ENCODE measurements at places on chromosomes 13 and 19. TPM values are rescaled to one million over a fixed set of nuclear protein-coding genes. Genes with fewer than 3 reads are reported as not detected.

The ZNF541 gene
- 0.07 TPM for total RNA-seq

The UBE2L5 gene
- total RNA-seq, result not detected

The ZNF835 gene
- 2.2 TPM for total RNA-seq

The ZNF550 gene
- 6.6 TPM for total RNA-seq

The FUT3 gene
- total RNA-seq, result not detected

The NDUFA3 gene
- 113 TPM for total RNA-seq

The TLE6 gene
- total RNA-seq, result 2.6 TPM

The SSC5D gene
- 0.33 TPM for total RNA-seq

The ZNF730 gene
- total RNA-seq, result 0.51 TPM

The MISP3 gene
- total RNA-seq, result 2.5 TPM

The CEACAM1 gene
- total RNA-seq, result 5.4 TPM

The TRIM13 gene
- 11.6 TPM for total RNA-seq

The RNASEH2B gene
- 48.4 TPM for total RNA-seq

The ZNF616 gene
- 10.5 TPM for total RNA-seq

The LACC1 gene
- 4.4 TPM for total RNA-seq

The NCAN gene
- total RNA-seq, result 0.07 TPM

The TJP3 gene
- 3.1 TPM for total RNA-seq

The IFNL1 gene
- 1.2 TPM for total RNA-seq

The FGF22 gene
- total RNA-seq, result 0.14 TPM

The A1BG gene
- 9.9 TPM for total RNA-seq

The SPACA4 gene
- total RNA-seq, result not detected

The S1PR4 gene
- total RNA-seq, result 34.0 TPM

The LMTK3 gene
- 3.8 TPM for total RNA-seq

The EXOC3L2 gene
- not detected for total RNA-seq

The PGLYRP2 gene
- not detected for total RNA-seq

The THOP1 gene
- total RNA-seq, result 126 TPM

The MYADM gene
- total RNA-seq, result 45.5 TPM

The C1QTNF9 gene
- not detected for total RNA-seq

The AKAP8L gene
- total RNA-seq, result 94.2 TPM

The CCDC194 gene
- 1.4 TPM for total RNA-seq

The HS6ST3 gene
- total RNA-seq, result not detected

The ZNF723 gene
- total RNA-seq, result 0.12 TPM

The THSD1 gene
- 0.12 TPM for total RNA-seq

The ASF1B gene
- total RNA-seq, result 67.7 TPM

The CYP2A7 gene
- not detected for total RNA-seq

The TGDS gene
- 19.6 TPM for total RNA-seq

The CEACAM8 gene
- not detected for total RNA-seq

All from activated CD4-positive, alpha-beta memory T cell treated with anti-CD3 and anti-CD28 coated beads for 36 hours (primary cell).